ENCODE measurements at places on chromosomes 16 and 17.

- DNase-seq = no peak
Measured at GRCh38 chr16:67474551-67475455, 6.2 kb downstream of the ATP6V0D1 start.

- DNase-seq = no peak
Measured at GRCh38 chr17:40562838-40563219, 2.4 kb downstream of the CCR7 start.

DNA sequence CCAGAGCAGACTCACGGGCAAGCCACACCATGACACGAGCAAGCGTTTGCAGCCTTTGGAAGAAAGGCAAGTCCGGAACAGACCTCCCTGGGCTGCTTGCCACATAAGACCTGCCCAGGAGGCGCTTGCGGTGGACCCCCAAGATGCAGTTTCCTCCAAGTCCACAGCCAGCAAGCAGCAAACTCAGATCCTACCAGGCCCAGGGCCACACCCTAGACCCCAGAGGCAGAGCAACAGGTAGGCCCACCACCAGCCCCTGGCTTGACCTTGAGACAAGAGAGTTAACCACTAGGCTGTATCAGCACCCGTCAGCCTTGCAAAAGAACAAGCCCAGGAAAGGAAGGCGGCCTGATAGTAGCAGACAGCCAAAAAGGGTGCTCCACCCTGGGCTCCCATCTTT is 2.3 kb downstream of the FAAP100 start:
- DNase-seq = no peak

- no peak for DNase-seq
Measured at GRCh38 chr16:84999857-85000480, 11.4 kb downstream of the ZDHHC7 start.

- peak; percentile 53 for DNase-seq
Measured at GRCh38 chr17:76816590-76817135, 51.5 kb upstream of the MGAT5B start.

GRCh38 chr16:86833136-86833535 is 254.8 kb downstream of the FOXL1 start:
- peak; percentile 55 for DNase-seq

GRCh38 chr17:43366891-43367736 is 31.7 kb upstream of the ARL4D start:
- no peak for DNase-seq

DNA sequence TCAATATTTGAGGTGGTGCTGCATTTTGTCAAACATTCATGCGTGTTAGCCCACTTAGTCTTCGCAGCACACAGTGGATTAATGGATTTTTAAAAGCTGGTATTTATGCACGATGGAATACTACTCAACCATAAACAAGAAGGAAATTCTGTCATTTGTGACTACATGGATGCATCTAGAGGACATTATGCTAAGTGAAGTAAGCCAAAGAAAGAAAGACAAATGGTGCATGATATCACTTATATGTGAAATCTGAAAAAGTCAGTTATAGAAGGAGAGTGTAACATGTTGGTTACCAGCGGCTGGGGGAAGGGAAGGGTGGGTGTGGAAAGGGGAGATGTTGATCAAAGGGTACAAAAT is 23.0 kb downstream of the HMOX2 start:
- DNase-seq = no peak

GRCh38 chr17:65797101-65797500 is 235.7 kb upstream of the AXIN2 start:
- no peak for DNase-seq

GRCh38 chr17:75980188-75981018 is 1.4 kb downstream of the TEN1 start:
- no peak for DNase-seq

- DNase-seq = no peak
Measured at GRCh38 chr17:2237950-2238349, 65.6 kb downstream of the SMG6 start.

DNA sequence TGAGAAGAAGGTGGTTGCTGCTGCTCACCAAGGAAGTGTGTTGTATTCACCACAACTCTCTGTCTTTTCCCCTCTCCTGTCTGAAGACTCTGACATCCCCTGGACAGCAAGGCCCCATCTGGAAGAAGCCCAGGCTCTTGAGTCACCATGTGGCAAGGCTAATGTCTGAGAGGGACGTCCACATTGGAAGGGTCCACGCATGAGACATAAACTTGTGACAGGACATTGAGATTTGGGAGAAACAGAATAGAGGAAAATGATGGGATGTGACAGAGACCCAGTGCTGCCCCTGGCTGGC is 176.5 kb downstream of the IRF8 start:
- no peak for DNase-seq

DNA sequence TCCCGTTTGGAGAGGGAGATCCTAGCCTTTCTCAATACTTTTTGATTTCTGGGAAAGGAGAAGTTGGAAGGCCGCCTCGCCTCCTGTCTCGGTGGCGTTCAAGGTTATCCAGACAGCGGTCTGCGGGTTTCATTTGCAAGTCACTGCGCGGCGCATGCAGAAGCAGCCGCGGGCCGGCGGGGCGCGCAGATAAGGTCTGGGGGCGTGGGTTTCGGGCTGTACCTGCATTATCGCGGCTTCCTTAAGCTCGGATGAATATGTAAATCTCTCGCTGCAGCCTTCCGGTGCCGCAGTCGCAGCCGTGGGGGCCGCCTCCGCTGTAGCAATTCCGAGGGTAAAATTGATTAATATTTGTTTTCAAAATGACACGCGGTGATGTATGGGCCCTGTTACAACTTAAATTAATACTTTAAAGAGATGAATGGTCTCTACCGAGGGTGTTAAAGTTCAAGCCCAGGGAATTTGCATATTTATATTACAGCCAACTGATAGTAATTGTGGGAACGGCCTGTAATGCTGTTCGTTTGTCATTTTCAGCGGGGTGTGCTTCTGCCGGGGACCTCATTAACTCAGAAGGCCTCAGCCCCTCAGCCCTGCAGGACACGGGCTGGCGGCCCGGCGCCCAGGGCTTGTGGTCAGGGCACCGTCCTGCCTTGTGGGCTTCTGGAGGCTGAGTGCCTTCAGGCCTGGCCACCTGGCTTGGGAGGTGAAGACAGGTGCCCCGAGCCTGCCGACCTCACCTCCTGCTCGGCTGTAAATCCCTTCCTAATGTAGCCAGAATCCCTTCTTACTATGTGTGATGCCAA is 99.4 kb downstream of the CYLD start:
- DNase-seq = peak; percentile 16

DNA sequence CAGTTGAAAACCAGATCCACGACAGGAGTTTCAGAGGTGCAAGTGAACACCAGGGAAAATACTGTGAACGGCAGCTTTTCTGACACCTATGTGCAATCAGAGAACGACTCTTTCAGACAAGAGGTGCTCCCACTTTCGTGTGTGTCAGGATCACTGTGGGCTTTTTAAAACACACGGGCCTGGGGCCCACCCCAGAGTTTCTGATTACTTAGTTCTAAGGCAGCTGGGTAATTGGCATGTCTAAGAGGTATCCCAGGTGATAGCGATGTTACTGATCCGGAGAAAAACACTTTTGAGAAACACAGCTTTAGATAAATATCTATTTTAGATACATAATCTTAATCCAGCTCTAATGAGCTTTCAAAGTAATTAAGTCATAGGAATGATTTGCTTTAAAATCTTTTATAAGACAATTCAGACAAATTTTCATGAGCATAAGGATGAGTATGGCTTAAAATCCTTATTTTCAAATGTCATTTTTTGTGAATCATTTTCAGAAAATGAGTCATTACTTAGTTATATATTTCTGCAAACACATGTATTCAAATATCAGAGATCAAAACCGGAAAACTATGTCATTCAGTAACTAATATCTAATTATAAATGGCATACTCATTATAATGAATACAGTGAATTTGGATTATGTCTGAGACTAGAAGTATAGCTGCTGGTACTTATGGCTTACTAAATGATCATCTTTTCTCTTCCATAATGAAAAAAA is 217.9 kb upstream of the PSMD7 start:
- DNase-seq = no peak

- DNase-seq = no peak
Measured at GRCh38 chr17:74010903-74011302, 192.6 kb upstream of the RPL38 start.

DNA sequence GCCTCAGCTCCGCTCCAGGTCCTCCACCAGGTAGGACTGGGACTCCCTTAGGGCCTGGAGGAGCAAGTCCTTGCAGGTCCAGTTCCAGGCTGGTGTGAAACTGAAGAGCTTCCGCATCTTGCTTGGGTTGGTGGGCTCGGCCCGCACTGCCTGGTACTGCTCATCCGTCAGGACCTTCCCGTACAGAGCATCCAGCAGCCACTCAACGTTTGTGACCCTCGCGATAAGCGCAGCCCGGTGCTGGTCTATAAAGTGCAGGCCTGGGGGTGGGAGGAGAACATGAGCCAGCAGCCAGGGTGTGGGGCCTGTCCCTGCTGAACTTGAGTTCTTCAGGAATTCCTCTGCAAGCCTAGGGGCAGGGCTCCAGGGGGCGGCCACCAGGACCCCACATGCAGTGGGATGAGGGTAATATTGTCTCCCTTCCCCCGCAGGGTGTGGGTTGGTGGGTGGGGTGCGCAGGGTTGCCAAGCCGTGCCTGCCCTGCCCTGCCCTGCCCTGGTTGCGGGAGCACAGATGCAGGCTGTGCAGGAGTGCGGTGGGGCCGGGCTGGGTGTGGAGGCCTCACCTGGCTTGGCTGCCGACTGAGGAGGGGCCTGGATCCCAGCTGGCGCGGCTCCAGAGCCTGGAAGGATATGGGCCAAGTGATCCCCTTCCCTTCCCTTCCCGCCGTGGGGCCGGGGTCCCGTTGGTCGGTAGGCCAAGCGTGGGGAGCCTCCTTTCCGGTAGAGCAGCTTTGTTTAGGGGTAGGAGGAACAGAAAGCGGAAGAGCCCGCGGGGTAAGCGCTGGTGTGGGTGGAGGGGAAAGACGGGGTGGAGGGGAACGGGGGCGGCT is 762 bp downstream of the PYCARD start:
- DNase-seq = no peak

GRCh38 chr17:21460358-21460757 is 84.2 kb downstream of the KCNJ12 start:
- no peak for DNase-seq

DNA sequence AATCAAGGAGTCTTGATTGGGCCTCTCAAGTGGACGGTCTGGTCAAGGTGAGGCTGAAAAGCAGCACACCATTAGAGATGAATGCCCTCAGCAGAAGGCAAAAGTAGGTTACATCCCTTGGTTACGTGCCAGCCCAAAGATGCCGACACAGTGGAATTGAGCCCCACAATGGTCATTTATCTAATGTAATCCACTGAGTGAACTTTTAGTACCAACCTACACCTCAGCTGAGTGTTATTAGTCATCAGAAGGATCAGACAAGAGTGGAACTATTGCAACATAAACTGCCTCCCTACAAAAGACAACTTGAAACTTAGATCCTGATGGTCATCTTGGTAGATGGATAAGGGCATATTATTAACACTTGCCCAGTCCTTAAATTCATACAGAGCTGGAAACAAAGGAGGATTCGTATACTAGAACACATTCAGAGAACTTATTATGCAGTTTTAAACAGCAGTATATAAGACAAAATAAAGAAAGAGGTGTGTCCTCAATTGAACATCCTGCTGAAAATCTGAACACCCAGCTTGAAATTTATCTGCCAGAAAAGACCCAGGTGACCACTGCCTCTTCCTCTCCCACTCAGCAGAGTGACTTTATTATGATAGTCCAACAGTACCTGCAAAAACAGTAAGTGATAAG is 2.8 kb downstream of the DCUN1D3 start:
- peak; percentile 71 for DNase-seq

DNA sequence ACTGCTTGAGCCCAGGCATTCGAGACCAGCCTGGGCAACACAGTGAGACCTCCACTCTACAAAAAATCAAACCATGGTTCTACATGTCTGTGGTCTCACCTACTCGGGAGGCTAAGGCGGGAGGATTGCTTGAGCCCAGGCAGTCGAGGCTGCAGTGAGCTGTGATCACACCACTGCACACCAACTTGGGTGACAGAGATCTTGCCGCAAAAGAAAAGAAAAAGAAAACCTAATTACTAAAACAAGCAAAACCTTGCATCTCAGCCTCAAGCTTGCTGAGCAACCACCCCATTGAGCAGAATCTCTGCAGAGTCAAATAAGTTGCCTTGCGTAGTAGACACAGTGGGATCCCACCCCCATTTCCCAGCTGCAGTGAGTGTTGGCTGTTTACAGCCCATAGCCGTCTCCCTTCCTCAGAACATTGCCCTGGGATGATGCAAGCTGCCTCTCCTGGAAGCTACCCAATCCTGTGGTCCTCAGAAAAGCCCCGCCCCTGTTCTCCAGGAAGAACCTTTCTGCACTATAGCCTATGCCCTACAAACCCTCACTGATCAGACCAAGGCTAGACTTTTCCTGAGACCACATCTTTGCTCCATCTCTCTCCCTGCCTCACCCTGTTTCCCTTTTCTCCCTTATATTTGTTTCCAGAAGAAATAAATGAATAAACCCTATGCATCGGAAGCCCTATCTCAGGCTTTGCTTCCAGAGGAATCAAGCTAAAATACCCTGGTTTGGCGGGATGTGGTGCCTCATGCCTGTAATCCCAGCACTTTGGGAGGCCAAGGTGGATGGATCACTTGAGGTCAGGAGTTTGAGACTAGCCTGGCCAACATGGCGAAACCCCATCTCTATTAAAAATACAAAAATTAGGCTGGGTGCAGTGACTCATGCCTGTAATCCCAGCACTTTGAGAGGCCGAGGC is 16.7 kb upstream of the ERN2 start:
- peak; percentile 56 for DNase-seq

- DNase-seq = no peak
Measured at GRCh38 chr17:5770441-5771270, 186.3 kb upstream of the NLRP1 start.

- DNase-seq = no peak
Measured at GRCh38 chr16:66840883-66841282, 3.3 kb upstream of the CA7 start.

- no peak for DNase-seq
Measured at GRCh38 chr16:79805621-79806020, 205.1 kb upstream of the MAF start.

- peak; percentile 83 for DNase-seq
Measured at GRCh38 chr17:40922239-40922638, 15.2 kb downstream of the KRT23 start.

GRCh38 chr16:10737068-10737625 is 6.5 kb upstream of the NUBP1 start:
- peak; percentile 82 for DNase-seq

- peak; percentile 65 for DNase-seq
Measured at GRCh38 chr17:77247048-77247541, 106.3 kb downstream of the SEC14L1 start.

GRCh38 chr16:80518436-80518835 is 22.4 kb upstream of the DYNLRB2 start:
- no peak for DNase-seq

- DNase-seq = no peak
Measured at GRCh38 chr17:69046121-69046807, 14.5 kb downstream of the ABCA9 start.

Data from fibroblast of the aortic adventitia (primary cell).